ENCODE measurements at places on chromosomes 1 and 21. TPM values are rescaled to one million over a fixed set of nuclear protein-coding genes. Genes with fewer than 3 reads are reported as not detected.

DNA sequence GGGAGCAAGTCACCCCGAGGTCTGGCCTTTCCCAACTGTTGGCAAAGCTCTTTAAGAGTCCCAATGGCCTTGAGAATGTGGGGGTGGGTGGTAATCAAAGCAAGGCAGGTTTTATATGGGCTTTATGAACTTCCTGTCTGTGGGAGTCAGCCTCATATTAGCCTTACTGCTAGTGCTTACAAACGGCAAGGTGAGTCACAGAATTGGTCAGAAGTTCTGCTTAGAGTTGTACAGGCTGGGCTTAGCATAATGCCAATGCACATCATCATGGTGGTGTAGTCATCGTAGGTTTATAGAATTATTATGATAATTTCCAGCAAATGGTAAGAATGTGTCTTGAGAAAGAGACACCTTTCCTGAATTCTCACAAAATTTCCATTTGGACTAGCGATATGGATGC, 192.7 kb upstream of the KIAA0040 start:
- no peak for DNase-seq

DNA sequence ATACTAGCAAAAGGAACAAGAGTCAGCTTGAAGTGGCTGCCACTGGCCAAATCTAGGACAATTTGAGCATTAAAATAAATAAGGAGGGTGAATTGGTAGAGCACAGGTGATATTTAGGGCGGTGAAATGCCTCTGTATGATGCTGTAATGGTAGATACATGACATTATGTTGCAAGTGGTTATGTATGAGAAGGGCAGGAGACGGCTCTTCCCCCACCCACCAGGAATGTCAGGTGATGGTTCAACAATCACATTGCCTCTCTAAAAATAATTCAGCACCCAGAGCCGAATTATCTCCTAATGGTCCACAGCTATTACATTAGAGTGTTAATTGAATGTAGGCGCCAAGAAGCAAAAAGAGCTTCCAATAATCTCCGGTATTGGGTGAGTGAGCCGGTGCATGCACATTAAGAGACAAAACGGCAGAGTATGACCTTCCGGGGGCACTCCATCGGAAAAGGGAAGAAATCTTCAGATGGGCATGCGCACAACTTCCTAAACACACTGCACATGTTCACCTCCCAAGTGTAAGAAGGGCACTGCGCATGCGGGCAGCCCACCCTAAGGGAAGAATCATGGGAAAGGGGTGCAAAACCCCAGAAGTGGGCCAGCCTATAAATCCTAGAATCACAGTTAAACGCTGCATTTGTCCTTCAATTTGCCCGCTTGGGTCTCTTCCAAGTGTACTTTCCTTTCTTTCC, 6.8 kb upstream of the IFNAR1 start:
- DNase-seq = no peak

DNA sequence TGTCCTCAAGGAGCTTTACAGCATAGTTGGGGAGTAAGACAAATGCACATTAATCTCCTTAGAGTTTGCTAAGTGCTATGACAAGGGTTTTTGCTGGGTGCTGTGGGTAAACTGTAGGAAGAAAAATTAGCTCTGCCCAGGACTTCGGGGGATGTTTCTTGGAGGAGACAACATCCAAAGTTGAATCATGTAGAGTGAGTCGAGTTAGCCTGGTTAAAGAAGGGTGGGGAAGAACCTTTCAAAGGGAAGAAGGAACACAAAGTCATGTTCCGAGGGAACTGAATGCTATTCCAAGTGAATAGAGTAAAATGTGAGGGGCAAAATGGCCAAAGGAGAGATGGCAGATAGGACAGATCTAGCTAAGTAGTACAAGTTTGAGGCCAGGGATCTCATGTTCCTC, 17.1 kb downstream of the SPRTN start:
- DNase-seq = no peak

GRCh38 chr1:219398815-219399396, 214.0 kb downstream of the ZC3H11B start:
- no peak for DNase-seq

GRCh38 chr1:235703506-235703905, 53.9 kb upstream of the GNG4 start:
- DNase-seq = peak; percentile 52

DNA sequence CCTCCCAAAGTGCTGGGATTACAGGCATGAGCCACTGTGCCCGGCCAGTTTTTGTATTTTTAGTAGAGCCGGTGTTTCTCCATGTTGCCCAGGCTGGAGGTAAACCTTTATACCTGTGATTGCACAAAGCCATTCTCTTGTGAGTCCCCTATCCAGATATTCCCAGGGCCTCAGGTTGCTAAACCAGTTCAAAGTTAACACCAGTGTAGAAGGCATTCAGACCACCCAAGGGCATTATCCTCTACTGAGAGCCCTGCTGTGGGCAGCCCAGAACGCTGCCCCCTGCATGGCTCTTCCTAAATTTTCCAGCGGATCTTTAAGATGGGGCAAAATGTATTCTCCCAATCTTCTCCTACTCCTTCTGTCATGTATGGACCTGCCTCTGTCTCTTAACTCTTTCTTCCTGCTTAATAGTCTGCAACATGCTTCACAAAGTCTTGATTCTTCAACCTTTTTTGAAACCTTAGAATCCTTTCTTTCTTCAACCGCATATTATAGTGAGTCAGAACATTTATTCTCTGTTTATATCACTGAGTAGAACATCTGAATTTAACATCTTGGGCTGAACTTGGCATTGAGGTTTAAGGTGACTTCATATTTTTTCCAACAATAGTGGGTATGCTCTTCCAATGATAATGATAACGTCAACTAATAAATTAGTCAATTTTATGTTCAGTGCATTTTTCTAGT, 36.0 kb downstream of the UBE4B start:
- no peak for DNase-seq

Gene COL6A1
- 303 TPM for total RNA-seq

All from LHCN-M2 (cell line).